ENCODE measurements at places on chromosomes 7 and 10.

- DNase-seq: no peak
Measured at GRCh38 chr7:7790041-7790741, 71.8 kb upstream of the RPA3 start.

GRCh38 chr7:119925581-119926289, 347.2 kb upstream of the KCND2 start:
- no peak for DNase-seq

GRCh38 chr10:93827056-93827804, 66.5 kb upstream of the SLC35G1 start:
- DNase-seq: no peak

DNA sequence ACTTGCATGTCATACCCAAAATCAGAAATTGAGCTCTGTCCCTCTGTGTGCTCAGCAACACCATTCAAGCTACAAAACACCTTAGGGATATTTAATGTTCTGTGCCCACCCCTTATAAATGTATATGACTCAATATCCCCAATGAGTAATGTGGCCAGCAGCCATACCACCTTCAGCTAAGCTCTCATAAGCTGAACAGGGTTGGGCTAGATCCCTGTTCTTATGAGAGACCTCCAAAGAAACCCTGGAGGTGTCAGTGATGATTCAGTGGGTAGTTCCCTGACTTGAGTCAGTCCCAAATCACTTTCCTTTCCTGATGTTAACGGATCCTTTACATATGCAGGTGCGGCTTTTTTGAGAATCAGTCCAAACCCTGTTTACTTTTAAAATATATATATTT, 253.8 kb downstream of the CREB5 start:
- DNase-seq: no peak

GRCh38 chr10:1569208-1569607, 168.1 kb downstream of the ADARB2 start:
- no peak for DNase-seq

DNA sequence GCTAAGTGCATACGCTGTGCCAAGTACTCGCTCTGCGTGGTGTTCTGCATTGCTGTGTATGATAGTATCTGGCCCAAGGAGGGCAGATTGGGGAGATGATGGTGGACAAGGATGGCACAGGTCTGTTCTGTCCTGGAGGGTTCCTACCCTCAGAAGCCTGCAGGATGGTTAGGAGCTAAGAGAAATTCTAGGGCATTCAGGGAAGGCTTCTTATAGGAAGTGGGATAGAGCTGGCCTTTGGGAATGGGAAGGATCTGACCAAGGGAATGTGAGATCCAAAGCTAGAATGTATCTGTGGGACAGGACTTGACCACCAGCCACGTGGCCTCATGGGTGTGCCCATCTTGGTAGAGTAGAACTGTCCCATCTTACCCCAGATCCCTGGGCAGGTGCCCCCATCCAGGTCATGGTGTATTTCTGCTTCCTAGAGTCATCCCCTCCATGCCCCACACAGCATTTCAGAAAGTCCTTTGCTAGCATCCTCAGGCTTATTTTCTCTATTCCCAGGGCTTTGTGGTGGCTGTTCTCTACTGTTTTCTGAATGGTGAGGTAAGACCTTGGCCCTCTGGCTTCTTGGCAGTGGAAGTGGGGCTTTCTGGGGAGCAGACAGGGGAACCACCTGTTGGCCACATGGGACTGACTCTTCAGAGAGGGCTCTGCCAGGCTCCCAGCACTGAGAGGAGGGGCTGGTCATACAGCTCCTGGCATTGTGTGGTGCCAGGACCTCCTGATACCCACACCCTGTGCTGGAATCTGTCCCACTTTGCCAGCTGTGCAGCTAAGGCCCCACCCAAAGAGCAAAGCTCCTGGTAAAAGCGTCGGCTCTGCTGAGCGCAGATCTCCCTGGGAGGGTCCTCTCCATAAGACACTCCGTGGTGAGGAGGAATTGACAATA, 52.5 kb downstream of the ADCYAP1R1 start:
- no peak for DNase-seq

GRCh38 chr10:99767901-99768300, 14.5 kb upstream of the ABCC2 start:
- DNase-seq: no peak

GRCh38 chr7:126792521-126792920, 460.2 kb downstream of the GRM8 start:
- no peak for DNase-seq

- DNase-seq: peak; percentile 33
Measured at GRCh38 chr7:351256-351655, 61.3 kb downstream of the FOXL3 start.

- no peak for DNase-seq
Measured at GRCh38 chr7:42945821-42946626, 13.8 kb downstream of the MRPL32 start.

- no peak for DNase-seq
Measured at GRCh38 chr10:129847741-129848483, 116.2 kb downstream of the EBF3 start.

DNA sequence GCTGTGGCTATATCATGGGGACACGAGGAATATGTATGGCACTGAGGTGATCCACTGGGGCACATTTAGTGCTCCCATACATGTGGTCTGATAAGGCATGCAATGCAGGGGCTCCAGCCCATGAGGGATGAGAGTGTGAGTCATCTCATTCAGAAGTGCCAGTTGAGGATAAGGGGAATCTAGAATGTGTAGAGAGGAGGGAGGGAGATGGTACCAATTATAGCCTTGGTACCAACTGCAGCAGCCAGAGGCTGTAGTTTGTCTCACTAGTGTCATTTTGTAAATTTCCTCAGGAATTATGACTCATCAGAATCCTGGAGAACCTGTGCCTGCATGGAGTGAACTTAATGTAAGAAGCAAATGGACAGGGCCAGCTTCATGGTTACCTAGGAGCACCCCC, 46.2 kb downstream of the LAMB4 start:
- no peak for DNase-seq

- no peak for DNase-seq
Measured at GRCh38 chr10:35415505-35415904, 79.2 kb downstream of the CCNY start.

DNA sequence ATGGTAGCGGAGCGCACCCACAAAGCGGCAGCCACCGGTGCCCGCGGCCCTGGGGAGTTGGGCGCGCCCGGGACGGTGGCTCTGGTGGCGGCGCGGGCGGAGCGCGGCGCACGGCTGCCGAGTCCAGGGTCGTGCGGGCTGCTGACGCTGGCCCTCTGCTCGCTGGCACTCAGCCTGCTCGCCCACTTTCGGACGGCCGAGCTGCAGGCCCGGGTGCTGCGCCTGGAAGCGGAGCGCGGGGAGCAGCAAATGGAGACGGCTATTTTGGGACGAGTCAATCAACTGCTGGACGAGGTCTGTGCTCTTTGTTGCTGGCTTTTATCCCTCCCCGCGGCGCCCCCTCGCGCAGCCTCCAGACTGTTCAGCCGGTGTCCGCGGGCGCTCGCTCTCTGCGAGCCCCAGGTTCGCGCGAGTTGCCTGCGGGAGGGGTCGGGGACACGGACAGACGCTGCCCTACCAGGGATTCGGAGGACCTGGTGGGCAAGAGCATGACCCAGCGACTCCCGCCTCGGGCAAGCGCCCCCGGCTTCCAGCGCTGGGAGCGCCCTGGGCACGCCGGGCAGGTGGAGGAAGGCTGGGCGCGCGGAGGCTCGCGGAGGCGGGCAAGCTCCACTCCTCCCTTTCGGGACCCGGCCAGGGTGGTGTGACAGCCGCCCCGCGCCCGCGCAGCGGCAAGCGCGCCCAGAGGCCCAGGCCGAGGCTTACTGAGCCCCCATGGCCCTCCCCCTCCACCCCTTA, 887 bp downstream of the COL13A1 start:
- no peak for DNase-seq

GRCh38 chr7:29457141-29457561, 106.5 kb upstream of the PRR15 start:
- no peak for DNase-seq

DNA sequence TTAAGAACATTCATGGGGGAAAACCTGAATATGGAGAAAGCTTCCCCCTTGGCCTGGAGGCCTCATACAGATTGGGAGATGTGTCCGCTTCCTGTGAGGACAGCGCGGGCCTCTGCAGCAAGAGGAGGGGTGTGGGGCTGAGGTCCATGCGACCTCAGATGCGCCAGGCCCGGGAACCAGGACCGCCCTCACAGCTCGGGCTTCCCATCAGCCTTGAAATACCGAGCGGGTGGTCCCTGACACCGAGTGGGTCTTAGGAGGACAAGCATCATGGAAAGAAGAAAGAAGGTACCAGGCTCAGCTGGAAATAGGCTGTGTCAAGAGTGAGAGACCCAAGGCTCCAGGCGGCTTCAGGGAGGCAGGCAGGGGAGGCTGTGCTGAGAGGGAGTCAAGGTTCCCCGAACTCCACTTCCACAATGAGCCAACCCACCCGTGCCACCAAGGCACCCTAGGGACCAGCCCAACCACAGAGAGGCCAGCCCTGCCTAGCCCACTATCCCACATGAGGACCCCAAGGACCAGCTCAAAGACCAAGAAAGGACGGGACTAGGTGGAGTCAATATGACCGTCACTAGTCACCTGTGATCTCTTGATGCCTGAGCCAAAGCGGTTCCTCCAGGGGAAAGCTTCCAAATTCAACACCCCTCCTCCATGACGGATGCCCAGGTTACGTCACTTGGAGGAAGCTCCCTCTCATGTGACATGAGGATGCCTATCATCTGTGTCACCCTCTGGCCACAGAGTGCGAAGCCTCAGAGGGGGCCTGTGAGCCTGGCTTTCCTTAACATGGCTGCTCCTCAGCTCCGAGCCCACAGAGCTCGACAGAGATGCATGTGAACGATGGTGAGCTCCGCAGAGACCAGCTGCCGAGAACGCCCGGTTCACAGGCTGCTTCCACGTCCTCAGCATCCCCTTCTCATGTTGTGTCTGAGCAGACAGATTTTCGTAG, 103.7 kb downstream of the TCERG1L start:
- no peak for DNase-seq

- DNase-seq: no peak
Measured at GRCh38 chr7:110801502-110801901, 289.4 kb upstream of the LRRN3 start.

All from stimulated activated CD4-positive, alpha-beta T cell treated with anti-CD3 and anti-CD28 coated beads, Interleukin-15, amount 100 ng/mL, for 48 hours (primary cell).